Kidney epithelial cell (primary cell): ENCODE measurements at places on chromosomes 7 and 10.

GRCh38 chr7:80868566-80868965 lies 50.3 kb downstream of the SEMA3C start:
- DNase-seq: no peak

DNA sequence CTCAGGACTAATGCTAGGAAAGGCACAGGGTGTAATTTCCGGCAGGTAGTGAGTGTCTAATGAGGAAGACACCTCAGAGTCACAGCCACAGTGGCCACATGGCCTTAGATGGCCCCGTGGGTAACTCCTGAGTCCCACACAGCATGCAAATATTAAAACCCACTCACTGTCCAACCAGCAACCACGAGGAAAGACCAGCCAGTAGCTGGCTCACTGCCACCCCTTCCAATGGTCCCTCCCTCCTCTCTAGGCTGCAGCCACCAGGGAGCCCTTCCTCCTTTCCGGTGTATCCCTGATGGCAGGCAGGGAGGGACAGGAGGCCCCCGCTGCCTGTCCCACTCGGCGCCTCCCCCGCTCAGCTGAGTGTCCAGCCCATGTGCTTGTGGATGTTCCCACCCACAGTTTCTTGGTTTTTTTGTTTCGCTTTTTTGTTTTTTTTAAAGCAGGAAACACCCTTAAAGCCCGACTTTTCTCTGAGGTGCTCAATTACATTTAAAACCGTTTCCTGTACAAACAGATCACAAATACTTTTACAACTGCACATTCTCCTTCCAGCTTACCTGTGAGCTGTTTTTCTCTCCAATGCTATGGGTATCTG lies 9.2 kb downstream of the BNIP3 start:
- DNase-seq: no peak

DNA sequence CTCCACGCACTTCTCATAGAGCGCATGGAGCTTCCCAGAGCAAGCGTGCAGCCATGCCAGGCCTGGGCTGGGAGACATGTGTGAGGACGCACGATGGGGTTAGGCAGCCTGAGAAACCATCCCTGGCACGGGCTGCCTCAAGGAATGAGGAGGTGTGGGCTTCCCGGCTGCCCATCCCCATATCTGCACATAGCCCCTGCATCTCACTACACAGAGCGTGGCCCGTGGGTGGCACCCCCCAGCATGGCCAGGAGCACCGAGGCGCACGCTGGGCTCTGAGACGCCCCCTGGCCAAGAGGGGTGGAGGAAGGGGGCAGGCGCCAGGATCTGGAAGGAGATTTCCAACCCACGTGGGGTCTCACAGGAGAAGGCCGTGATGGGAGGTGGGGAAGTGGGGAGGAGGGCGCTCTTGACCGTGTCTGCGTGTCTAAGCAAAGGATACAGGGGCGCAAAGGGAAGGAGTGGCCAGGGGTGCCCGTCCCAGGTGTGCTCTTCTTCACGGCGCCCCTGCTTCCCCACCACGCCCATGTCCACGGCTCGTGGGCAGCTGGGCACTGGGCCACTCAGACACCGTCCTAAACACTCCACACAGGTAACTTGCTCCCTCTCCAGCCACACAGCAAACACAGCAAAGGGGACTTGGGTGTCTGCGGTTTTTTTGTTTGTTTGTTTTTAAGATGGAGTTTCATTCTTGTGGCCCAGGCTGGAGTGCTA lies 340.5 kb downstream of the PTPRN2 start:
- no peak for DNase-seq

GRCh38 chr10:127118034-127118433 lies 78.4 kb downstream of the INSYN2A start:
- no peak for DNase-seq

DNA sequence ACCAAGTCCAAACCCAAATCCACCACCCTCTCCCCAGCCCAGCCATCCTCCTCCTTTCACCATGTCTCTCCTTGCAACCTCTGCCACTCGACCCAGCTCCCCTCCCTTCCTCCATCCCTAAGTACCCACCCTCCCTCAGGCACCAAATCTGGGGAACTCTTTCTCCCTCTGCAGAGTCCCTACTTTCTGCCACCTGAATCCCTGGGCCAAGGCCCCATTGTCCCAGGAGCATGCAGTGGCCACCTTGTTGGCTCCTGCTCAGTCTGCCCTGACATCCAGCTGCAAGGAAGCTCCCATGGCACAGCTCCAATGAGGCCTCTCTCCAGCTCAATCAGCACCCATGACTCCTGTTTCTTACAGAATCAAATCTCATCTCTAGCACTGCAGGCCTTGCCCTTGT lies 5.5 kb upstream of the UNC5B start:
- no peak for DNase-seq

DNA sequence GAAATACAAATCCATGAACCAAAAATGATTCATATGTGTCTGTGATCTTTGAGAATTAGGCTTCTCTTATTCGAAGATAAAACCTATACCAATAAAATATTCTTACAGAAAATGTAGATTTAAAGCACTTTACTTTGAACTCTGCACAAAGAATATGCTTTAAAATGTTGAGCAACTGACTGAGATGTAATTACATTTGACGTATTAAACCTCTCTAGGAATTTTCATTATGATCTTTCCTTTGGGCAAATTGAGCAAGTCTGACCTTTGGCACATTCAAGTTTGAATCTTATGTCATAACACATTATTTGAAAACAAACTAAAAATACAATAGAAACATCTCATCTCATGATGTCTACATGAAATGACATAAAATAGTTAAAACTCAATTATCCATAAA lies 69.2 kb upstream of the AHR start:
- DNase-seq: no peak
